ENCODE measurements at places on chromosomes 1 and 21. TPM values are rescaled to one million over a fixed set of nuclear protein-coding genes. Genes with fewer than 3 reads are reported as not detected.

The MYBPH gene
- 25.9 TPM for total RNA-seq

The RXFP4 gene
- total RNA-seq, result not detected

DNA sequence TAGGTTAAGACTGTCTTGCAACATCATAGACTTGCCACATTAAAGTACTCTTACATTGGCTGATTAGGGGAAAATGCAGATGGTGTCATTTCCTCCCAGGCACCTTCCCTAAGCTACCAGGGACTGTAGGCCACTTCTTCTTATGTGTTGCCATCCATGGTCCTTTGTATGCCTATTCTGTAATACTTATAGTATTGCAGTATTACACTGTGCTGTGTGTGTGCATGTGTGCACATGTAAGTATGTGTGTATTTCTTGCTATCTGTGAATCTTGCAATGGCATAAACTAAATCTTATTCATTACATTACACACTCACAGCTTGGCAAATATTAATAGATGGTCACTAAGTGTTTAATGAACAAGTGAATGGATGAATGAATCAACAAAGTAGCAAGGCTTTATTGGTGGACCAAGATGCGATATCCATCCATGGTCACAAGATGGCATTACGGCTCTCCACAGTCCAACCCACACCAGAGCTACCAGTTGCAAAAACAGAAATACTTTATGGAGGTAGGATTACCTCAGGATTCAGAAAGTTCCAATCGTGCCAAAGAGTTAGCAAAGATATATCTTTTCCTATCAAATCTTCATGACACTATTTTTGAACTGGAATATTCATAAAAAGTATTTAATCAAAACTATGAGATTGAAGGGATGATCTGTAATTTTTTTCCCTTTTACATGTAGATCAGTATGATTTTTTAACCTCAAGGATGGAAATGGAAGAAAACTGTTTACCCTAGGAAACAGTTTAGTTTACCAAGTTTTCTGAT is 160.2 kb downstream of the DENND1B start:
- peak; percentile 44 for DNase-seq

The MUTYH gene
- total RNA-seq, result 48.4 TPM

- DNase-seq, result no peak
Measured at GRCh38 chr1:9626201-9626608, 25.3 kb upstream of the PIK3CD start.

The RSPH1 gene
- 0.51 TPM for total RNA-seq

DNA sequence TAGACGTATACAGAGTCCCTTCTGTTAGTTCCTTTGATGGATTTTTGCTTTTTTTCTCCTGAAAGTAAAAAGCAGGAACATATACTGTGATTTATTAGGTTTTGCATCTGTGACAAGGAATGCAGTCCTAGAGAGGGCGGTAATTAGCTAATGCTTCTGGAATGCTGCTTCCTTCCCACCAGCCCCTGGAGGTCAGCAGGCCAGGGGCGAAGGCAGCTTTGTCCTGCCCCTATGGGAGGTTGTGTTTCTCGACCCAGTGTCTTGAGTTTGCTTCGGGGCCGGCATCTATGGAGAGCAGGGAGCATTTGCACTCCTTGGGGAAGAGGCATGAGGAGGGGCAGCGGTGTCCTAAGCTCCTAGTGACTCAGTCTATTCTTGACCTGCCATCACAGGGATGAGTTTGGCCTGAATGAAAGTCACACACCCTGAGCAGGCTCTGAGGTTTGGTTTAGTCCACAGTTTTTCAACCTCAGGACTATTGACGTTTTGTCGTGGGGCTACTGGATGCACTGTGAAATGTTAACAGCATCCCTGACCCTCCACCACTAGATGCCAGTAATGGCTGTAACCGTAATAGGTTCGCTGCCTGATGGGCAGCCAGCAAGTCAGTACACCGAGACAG is 85.0 kb upstream of the KCNJ15 start:
- DNase-seq, result peak; percentile 38

The ZBED6 gene
- 20.5 TPM for total RNA-seq

GRCh38 chr1:206792939-206793607 is 20.8 kb upstream of the IL10 start:
- DNase-seq, result no peak

GRCh38 chr1:222283147-222283768 is 264.6 kb downstream of the HHIPL2 start:
- DNase-seq, result no peak

- no peak for DNase-seq
Measured at GRCh38 chr1:86699186-86699585, 5.2 kb upstream of the SH3GLB1 start.

The DCDC2B gene
- not detected for total RNA-seq

- DNase-seq, result peak; percentile 71
Measured at GRCh38 chr1:207579436-207579799, 65.5 kb upstream of the CR1L start.

GRCh38 chr1:20697563-20697962 is 20.2 kb downstream of the KIF17 start:
- no peak for DNase-seq

DNA sequence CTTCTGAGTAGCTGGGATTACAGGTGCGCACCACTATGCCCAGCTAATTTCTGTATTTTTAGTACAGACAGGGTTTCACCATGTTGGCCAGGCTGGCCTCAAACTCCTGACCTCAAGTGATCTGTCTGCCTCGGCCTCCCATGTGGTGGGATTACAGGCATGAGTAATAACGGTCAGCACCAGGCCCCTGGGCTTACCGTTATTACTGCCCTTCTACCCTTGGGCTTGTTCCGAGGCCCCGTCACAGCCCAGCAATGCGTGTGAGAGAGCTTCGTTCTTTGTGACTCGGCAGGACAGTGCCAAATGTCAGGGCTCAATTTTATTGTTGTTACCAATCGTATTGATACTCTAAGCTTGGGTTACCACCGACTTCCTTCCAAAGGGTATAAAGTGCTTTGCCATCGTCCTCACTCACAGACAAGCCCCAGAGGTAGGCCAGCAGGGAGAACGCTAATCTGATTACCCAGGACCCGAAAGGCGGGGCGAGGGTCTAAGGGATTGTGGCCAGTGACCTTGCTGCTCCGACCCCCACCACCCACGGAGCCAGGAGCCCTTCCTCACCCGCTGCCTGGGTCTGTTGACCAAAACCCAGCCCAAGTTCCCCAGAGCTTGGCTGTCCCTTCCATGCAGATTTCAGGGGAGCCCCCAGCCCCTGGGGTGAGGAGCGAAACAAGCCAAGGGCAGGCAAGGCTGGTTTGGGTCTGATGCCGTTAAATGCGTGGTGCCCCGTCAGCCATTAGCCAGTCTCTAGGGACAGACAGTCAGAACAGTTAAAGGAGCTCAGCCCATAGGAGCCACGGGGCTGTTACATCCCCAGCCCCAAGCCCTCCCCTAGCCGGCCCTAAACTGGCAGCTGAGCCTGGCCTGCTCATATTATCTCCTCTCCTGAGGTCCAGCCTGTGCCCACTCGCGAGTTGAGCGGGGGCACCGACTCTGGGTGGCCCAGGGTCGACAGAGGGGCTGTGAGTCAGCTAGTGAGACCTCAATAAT is 54.9 kb upstream of the CASZ1 start:
- no peak for DNase-seq

DNA sequence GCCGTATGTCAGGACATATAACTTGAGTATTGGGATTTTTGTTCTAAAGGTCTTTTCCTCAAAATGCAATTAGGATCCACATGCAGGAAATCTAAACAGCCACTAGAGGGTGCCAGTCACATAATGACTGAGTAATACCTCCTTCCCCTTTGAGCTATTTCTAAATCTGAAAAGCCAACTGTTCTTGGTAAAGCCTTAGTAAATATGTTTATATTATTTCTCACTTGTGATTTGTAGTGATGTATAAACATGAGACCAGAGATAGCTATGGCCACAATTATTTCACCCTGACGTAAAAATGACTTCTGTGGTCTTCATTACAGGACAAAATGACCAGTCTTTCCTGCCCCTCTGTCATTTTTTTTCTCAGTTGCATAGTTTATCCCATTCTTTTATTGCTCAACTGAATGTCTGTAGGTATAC is 41.0 kb upstream of the DR1 start:
- DNase-seq, result peak; percentile 52

The MPL gene
- total RNA-seq, result not detected

- no peak for DNase-seq
Measured at GRCh38 chr1:29758781-29759499, 522.6 kb downstream of the PTPRU start.

DNA sequence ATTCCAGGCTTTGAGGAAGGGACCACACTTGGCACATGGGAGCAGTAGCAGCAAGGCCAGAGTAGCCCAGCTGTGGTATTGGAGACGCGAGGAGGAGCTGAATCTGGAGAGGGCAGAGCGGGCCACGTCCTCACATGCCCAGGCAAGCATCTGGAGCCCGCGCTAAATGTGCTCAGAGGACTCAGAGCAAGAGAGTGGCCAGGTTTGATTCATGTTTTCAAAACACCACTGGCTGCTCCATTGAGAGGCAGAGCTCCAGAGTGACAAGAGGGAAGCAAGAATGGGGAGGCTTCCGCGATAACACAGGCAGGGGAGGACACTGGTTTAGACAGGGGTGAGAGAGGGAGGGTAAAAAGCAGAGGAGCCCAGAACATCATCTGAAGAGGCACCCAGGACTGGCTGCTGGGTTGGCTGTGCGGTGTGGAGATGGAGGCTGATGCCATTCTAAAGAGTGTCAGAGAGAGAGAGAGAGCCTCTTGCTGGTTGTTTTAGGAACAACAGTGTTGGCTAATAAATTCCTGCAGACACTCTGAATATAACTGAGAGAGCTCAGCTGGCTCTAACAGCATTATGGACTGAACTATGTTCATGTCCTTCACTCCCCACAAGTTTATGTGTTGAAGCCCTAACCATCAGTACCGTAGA is 32.3 kb downstream of the RCAN1 start:
- DNase-seq, result peak; percentile 27

- DNase-seq, result no peak
Measured at GRCh38 chr1:85933961-85934360, 222.6 kb downstream of the COL24A1 start.

DNA sequence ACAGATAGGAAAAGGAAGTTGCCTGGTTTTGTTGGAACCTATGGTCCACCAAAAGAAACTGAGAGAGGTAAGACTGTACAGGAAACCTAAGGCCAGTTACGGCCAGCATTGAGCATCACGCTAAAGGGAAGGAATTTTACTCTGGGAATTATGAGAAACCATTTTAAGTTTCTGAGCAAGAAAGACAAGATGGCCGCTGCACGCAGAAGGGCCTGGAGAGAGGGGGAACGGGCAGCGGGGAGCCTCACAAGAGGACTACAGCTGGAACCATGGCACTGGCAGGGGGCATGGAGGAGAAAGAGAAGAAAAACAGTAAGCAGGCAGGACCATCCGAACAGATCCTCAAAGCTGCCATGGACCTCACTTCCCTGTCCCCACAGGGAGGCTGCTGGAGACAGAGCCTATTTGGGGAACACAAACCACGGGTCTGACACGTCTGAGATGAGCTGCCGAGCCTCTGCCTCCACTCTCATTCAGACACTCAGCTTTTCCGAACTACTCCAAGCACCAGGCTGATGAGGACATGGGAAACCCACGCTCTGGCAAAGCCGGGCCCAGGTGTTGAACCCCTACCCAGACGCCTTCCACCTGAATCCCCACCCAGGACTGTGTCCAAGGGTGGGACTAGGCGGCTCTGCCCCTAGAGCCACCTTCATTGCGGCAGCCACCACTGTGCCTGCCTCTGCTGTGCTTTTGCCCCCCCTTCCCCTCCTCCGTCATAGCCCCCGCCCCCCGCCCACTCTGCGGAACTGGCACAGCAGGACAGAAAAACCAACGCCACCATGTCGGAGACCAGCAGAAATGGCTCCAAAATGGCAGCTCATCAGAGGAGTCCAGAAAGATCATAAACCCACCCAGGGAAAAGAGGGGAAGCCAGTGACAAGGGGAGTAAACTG is 69.0 kb downstream of the CD46 start:
- DNase-seq, result peak; percentile 1

The COL24A1 gene
- not detected for total RNA-seq

GRCh38 chr1:5907966-5908365 is 84.3 kb downstream of the NPHP4 start:
- no peak for DNase-seq

- no peak for DNase-seq
Measured at GRCh38 chr1:59443310-59443709, 146.4 kb downstream of the FGGY start.

The LCE1D gene
- not detected for total RNA-seq

- no peak for DNase-seq
Measured at GRCh38 chr1:207890136-207890738, 20.7 kb downstream of the CD34 start.

DNA sequence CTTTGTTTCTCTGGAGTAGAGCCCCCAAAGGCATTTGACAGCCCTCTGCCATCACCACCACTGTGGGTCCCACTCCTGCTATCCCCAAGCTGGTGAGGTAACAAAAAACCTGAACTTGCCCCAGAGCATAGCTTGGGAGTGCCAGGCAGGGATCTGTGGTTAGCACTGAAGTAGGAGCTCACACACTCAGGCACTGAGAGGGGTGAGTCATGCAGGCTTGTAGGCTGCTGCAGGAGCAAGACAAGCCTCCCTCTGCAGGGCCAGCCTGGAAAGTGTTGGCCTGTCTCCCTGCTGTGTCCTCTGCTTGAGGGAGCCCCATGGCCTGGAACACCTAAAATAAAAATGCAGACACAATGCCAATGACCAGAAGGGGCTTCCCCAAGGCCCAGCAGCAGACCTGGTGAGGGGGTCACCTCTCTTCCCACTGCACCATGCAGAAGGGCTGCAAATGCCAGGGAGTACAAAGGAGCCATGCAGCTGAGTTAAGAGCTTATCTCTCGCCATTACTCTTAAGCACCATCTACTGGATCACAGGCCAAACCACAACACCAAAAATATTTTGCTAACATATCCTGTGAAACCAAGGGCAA is 108.9 kb upstream of the POGK start:
- DNase-seq, result no peak
